ENCODE measurements at places on chromosomes 1 and 21.

GRCh38 chr21:17195351-17195750 is 317.5 kb upstream of the CXADR start:
- no peak for DNase-seq

DNA sequence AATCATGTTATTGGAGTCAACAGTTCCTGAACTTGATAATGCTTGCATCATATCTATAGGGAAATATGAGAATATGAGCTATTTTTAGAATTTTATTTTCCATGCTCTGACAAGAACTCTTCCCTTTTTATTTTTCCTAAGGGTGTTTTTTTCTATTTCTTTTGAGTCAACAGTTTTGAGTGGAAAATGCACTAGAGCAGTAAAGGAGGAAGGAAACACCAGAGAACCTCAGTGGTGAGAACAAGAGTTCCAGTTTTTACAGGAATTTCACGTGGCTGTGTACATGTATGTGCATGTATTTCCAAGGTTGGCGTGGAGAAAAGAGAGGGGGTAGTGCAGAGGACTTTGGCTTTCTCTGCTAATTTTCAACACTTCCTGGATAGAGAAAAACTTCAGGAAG is 63.6 kb upstream of the TNFSF18 start:
- DNase-seq: no peak

- DNase-seq: no peak
Observed at GRCh38 chr1:209780268-209780667, 4.1 kb downstream of the C1orf74 start.

DNA sequence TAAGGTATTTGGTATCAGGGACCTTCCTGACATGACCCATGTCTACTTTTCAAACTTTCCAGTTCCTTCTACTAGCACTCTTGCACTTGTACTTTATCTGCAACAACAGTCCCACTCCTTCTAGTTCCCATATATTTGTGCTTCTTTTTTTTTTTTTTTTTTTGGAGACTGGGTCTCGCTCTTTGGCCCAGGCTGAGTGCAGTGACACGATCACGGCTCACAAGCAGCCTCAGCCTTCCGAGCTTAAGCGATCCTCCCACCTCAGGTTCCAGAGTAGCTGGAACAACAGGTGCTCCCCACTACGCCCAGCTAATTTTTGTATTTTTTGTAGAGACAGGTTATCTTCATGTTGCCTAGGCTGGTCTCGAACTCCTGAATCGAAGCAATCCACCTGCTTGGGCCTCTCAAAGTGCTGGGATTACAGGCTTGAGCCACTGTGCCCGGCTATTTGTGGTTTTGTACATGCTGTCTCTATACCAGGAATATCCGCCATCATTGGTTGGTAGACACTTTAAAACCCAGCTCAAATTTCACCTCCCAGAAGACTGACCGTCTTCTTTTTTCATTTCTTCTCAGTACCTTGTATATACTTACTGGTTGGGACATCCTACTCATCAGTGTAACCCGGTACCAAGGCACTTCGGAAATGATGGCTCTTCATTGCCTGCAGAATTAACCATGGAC is 1.1 kb downstream of the ZMYM1 start:
- no peak for DNase-seq

- DNase-seq: no peak
Observed at GRCh38 chr1:100532645-100533044, 5.3 kb upstream of the GPR88 start.

DNA sequence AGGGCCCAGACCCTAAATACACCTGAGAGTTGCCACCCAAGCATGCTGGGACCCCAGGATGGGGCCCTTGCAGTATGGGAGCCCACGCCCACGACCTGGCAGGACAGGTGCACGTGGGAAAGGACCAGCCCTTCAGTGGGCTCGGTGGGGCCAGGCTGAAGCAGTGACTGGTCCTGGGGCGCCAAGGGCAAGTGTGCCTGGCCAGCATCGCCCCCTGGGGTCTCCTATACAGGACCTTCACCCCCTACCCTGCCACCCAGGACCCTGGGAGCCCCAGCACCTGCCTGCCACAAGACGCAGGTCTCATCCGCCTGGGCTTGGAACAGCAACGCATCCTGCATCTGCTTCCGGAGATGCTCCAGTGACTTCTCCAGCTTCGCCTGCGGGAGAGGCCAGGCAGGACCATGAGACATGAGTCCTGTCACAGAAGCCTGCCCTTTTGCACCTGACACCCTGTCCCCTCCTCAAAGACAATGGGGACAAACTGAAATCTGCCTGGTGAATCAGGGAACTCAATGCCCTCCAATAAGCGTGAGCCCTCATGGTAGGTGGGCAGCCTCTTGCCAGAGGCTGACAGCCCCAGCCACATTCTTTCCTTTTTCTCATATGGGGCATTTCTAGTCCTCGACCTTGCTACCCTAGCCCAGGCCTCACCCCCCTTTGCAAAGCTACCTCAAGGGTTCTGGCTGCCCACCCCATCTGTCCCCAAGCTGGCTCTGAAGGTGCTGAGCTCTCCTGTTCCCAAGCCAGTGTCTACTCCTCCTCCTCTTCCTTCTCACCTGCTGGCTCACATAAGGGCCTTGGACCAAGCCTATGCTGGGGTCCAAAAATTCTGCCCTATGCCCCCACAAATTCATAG is 4.6 kb downstream of the TRIM11 start:
- no peak for DNase-seq

DNA sequence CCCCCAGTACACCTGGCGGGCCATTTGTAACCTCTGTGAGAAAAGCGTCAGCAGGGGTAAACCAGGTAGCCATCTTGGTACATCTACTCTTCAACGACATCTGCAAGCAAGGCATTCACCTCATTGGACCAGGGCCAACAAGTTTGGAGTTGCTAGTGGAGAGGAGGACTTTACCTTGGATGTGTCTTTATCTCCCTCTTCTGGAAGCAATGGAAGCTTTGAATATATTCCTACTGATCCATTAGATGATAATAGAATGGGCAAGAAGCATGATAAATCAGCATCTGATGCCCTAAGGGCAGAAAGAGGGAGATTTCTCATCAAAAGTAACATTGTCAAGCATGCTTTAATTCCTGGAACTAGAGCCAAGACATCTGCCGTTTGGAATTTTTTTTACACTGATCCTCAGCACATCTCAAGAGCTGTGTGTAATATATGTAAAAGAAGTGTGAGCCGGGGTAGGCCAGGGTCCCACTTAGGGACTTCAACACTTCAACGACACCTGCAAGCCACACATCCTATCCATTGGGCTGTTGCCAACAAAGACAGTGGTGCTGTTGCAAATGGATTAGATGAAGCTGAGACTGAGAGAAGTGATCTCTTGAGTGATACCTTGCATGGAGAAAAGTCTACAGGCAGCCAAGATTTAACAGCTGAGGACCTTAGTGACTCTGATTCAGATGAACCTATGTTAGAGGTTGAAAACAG is 2.7 kb downstream of the ZBED6 start:
- no peak for DNase-seq

GRCh38 chr1:204513117-204513716 is 3.0 kb upstream of the MDM4 start:
- no peak for DNase-seq

- no peak for DNase-seq
Observed at GRCh38 chr1:13774121-13774520, 74.1 kb downstream of the PRDM2 start.

DNA sequence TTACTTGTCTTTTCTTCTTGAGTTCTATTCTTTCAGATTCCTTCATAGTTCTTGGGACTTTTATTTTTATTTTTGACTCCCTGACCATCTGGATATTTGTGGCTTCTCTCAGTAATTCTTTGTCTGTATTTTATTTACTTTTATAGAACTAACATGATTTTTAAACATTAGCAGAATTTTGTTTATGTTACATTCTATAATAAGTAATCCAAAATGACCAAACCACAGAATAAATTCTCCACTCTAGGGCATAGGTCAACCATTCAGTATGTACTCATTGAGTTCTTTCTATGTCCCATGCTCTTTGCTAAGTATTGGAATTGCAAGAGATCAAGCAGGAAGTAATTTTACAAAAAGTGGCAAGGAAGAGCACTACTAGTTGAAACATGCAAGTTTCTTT is 969.0 kb downstream of the TTLL7 start:
- no peak for DNase-seq

GRCh38 chr1:22295856-22296255 is 153.0 kb upstream of the WNT4 start:
- no peak for DNase-seq

- no peak for DNase-seq
Observed at GRCh38 chr1:169495916-169496315, 10.2 kb upstream of the SLC19A2 start.

- DNase-seq: no peak
Observed at GRCh38 chr1:52633291-52633754, 355 bp downstream of the SHISAL2A start.

DNA sequence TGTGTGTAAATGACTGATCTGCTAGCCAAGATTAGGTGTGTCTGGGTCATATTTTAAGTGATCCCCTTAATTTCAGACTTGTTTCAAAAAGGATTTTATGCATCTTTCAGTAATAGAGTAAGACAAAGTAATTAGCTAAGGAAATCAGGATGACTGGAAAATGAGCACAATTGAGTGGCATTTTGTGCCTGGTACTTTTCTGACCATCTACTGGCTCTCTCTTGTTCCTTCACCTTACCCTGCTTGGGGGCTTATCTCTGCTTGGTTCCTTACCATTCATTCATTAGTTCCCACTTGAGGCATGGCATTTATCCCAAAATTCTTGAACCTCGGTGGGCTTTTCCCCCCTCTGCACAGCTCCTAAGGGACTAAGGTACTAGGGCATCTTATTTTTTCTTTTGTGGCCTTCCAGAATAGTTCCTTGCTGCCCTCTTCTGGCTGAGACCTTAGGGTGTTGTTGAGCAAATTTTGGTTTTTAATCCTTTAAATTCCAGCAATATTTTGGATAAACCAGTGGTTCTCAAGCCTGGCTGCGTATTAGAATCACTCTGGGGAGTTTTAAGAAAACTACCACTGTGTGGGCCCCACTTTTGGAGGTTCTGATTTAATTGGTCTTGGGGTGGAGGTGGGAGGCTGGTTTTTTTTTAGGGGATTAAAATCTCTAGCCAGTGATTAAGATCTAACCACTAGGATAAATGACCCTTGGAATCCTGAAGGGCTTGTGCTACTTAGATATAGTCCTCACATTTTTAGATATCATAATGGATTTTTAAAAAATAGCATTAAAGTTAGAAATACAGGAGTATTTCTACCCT is 50.8 kb downstream of the HS2ST1 start:
- no peak for DNase-seq

DNA sequence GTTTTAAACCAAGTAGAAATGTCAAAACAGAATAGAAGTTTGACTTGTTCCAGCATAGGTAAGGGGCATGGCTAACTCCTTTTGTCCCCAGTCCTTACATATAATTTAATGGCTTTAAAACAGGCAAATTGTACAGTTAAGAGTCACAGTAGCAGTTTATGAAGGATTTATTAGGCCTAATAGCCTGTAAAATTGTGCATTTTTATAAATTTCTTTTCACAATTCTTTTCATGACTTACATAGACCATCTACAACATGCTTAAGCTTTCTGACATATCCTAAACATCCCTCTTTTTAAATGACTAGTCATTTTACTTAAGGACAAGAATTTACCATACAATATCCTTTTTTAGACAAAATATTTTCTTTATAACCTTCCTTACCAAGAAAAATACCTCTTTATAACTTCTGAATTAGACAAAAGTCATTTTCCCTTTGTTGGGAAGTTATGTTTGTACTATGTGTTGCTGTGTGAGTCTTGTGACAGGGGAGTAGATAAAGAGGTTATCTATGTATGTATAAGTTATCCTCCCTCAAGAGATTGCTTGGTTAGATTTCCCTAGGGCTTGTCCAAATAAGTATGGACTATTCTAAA is 34.5 kb upstream of the SLC5A9 start:
- DNase-seq: no peak

- DNase-seq: no peak
Observed at GRCh38 chr1:33841494-33841893, 22.4 kb upstream of the HMGB4 start.

DNA sequence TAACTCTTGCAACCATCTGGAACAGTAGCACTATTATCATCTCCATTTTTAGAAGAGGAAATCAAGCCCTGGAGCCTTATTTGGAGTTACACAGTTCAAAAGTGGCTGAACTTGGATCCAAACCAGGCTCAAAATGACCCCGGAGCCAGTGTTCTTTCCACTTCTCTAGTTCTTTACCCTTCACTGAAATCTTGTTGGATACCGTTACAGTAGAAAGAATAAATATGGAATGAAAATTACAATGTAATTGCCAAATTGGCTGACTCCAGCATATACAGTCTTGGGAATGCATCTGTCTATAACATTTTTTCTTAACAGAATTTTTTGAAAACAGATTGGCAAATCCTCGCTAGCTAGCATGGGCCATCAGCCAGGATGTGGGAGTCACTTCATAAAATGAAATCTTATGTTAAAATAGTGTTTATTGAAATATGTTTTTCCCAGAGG is 261.4 kb downstream of the CTH start:
- no peak for DNase-seq

DNA sequence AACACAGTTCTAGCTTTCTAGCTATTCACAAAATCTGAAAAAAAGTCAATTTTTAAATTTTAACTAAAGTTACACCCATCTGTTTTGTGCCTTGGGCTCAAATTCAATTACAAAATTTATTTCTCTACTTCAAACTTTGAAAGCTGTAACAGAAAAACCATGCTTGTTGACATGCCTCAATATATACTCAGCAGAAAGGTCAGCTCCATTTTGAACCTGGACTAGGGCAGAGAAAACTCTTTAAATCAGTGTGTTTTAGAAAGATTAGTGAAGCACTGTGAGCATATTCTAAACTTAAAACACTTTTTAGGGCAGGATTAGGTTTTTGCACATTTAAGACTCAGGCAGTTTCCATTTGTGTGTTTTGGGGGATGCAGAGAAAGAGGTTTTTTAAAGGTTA is 34.4 kb downstream of the SPRTN start:
- no peak for DNase-seq

DNA sequence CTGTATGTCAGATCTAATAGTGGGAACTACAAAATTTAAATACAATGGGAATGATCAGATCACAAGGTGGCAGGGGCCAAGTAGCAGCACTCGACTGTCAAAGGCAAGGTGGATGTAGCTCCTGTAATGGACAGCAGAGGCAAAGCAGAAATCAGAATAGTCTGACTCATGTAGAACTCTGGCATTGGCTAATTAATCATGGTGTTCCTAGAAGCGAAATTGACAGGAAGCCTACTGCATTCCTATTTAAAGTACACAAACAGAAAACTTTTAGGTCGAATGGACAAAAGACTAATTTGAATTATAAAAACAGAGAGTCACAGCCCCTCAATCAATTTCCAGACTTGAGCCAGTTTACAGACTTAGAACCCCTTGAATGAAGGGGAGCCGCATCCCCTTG is 17.4 kb upstream of the IL12RB2 start:
- DNase-seq: no peak

DNA sequence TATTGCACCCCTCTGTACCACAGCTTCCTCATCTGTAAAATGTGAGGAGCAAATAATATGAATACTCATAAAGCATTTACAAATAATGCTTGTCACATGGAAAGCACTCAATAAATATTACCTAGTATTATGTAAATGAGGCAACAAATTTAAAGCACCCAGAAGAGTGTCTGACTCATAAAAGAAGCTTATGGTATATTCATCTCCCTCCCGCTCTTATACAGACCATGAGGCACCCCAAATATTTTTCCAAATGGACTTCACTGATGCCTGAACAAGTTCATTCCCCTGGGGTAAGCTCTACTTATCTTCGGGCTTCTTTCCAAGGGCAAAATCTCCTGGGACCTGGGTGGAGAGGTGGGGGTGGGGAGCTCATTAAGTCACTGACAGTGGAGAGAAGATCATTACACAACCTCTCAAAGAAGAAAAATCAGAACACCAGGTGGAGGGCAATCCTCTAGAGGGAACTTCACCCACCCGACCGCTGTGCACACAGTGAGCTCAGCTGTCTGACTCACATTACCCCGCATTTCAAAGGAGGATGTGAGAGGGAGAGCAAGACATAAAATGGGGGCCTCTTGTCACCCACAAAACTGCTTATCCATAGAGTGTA is 166.2 kb downstream of the ASTN1 start:
- DNase-seq: no peak
